Uterus (tissue), 4 donors: ENCODE measurements at places on chromosomes 5 and 9. TPM values are rescaled to one million over a fixed set of nuclear protein-coding genes. Genes with fewer than 3 reads are reported as not detected.

GRCh38 chr9:126435105-126435504 is 108.5 kb downstream of the MVB12B start:
- no peak overlapping the region for H3K4me3 ChIP-seq
- H3K36me3 ChIP-seq = no peaks in the 10 kb centered on the region
- no peaks in the 10 kb centered on the region for H3K27me3 ChIP-seq
- no peak for DNase-seq

- H3K27me3 ChIP-seq = no peaks in the 10 kb centered on the region
- H3K27ac ChIP-seq = no peak overlapping the region
- H3K36me3 ChIP-seq = no peaks in the 10 kb centered on the region
- H3K4me3 ChIP-seq = no peak overlapping the region
- no peak for DNase-seq
These were observed 52.8 kb upstream of the RORB start for GRCh38 chr9:74444369-74444768.

GPR150 gene
- not detected for total RNA-seq

- H3K4me1 ChIP-seq = peaks cover 8% of the 10 kb centered on the region
- peak overlapping the region; percentile 74 for H3K4me3 ChIP-seq
- no peaks in the 10 kb centered on the region for H3K36me3 ChIP-seq
These were observed 1.1 kb downstream of the ATPSCKMT start for GRCh38 chr5:10248378-10249260.

DNA sequence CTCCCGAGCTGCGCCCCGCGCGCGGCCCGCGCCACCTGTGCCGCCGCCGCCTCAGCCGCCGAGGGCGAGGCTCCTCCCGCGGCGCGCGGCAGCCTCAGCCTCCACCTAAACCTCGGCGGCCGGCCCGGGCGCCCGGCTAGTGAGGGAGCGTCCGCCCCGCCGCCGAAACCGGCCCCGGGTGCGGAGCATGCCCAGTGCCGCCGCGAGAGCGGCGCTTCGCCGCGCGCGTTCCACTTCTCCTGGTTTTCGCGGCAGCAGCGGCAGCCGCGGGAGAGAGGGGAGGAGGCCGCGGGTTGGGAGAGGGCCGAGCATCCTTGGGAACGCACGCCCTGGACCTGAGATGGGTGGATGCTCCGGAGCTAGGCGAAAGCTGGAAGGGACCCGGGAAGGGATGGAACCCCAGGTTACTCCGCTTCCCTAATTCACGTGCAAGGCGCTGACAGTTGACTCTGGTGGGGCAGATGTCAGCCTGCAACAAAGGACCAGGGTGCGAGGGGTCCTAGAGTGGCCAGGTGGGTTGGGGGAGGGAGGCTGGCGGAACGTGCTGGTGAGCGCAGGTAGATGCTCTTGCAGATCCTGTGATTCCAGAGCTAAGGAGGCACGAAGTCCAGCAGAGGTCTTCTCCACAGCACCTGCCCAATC is at the start of gene CTNND2:
CTNND2 (minus strand) TSS at position 182 of the 642 bp plus-strand sequence. CDS start 593 bp downstream, outside the sequence.
- no peak within 1 kb of the TSS for H3K4me3 ChIP-seq
- no peaks in the 10 kb centered on the region for H3K36me3 ChIP-seq
- H3K27ac ChIP-seq = no peak within 1 kb of the TSS
- no peaks in the 10 kb centered on the region for H3K27me3 ChIP-seq
- H3K4me1 ChIP-seq = no peaks in the 10 kb centered on the region

GRCh38 chr5:50580506-50580905 is 85.9 kb upstream of the PARP8 start:
- H3K27me3 ChIP-seq = no peaks in the 10 kb centered on the region
- no peaks in the 10 kb centered on the region for H3K36me3 ChIP-seq
- no peak overlapping the region for H3K4me3 ChIP-seq
- no peak overlapping the region for H3K27ac ChIP-seq
- DNase-seq = no peak

DNA sequence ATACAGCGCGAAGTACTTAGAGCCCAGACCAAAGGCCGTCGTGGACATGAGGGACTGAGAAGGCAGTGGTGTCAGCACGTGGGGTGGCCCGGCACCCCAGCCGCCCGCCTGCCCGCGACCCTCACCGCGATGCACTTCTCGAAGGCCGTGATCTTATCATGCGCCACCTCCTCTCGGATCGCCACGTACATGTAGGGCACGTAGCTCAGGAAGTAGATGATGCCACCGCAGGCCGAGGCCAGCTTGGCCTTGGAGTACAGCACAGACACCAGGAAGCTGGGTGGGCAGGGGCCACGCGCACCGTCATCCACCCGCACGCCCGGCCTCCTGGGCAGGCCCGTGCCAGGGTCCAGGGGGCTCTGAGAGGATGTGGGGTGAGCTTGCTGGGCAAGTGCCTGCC is 11.0 kb downstream of the ABCA2 start:
- no peaks in the 10 kb centered on the region for H3K36me3 ChIP-seq
- no peak overlapping the region for H3K27ac ChIP-seq
- no peak for DNase-seq
- H3K27me3 ChIP-seq = no peaks in the 10 kb centered on the region
- no peak overlapping the region for H3K4me3 ChIP-seq

- peak; percentile 60 for DNase-seq
- H3K27ac ChIP-seq = peak overlapping the region; percentile 75
- H3K27me3 ChIP-seq = no peaks in the 10 kb centered on the region
- no peaks in the 10 kb centered on the region for H3K4me1 ChIP-seq
- H3K36me3 ChIP-seq = no peaks in the 10 kb centered on the region
- H3K4me3 ChIP-seq = peak overlapping the region; percentile 45
These were observed 143.0 kb downstream of the SMARCA2 start for GRCh38 chr9:2158111-2158610.

PRR16 gene
- total RNA-seq = 3.1 TPM

DNA sequence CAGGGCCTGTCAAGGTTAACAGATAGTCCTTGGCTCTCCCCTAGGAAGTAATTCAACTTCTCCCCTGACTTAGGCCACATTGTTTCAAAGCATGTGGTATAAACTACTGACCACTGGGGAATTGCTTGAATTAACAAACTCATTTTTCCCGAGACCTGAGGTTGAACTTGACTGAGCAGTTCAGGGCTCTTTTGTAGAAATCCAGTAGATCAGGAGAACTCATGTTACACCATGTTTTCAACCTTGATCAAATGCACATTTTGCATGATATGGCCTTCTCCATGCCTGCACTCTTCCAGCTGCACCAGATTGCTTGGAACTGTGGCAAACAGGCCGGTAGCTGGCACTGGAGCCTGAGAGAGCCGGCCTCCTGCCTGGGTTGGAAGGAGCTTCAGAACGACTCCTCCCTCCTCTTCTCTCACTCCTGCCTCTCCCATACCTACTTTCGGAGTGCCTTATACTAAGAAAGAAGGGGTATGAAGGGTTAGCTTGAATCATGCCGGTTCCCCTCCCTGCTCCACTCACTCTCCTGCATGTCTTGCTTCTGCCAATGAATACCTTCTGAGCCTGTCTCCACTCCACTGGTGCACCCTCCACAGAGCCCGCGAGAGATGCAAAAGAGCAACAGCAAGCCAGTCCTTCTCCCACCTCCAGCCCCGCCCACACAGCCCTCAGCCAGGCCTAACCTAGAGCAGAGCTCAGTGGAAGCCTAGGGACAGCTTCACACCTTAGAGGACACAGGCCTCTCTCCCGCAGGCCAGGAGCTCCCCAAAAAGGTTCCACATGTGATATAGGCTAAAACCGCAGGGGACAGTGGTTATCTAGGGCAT is 159.4 kb downstream of the MACROH2A1 start:
- H3K36me3 ChIP-seq = no peaks in the 10 kb centered on the region
- peaks cover 7% of the 10 kb centered on the region for H3K4me1 ChIP-seq
- peak; percentile 23 for DNase-seq
- no peak overlapping the region for H3K4me3 ChIP-seq
- H3K27ac ChIP-seq = no peak overlapping the region
- H3K27me3 ChIP-seq = no peaks in the 10 kb centered on the region
